ENCODE measurements at places on chromosomes 6 and 20.

- DNase-seq = no peak
Observed at GRCh38 chr20:15144916-15145315, 807.5 kb upstream of the FLRT3 start.

DNA sequence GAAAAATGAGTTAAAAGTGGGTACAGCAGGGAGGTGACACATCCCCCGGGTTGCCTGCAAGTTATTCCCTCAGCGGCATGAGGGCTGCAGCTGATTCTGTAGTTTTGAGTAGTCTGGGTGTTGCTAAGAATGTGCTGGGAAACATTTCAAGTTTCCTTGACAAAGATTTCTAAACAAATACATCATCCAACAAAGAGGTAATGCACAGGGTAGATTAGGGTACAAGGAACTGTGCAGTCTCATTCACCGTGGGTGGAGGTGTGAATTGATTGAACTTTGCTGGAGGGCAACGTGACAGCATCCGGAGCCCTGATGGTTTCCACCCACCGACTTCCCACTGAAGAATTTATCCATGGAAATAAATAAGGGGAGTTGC, 21.8 kb downstream of the CASS4 start:
- DNase-seq = peak; percentile 80

DNA sequence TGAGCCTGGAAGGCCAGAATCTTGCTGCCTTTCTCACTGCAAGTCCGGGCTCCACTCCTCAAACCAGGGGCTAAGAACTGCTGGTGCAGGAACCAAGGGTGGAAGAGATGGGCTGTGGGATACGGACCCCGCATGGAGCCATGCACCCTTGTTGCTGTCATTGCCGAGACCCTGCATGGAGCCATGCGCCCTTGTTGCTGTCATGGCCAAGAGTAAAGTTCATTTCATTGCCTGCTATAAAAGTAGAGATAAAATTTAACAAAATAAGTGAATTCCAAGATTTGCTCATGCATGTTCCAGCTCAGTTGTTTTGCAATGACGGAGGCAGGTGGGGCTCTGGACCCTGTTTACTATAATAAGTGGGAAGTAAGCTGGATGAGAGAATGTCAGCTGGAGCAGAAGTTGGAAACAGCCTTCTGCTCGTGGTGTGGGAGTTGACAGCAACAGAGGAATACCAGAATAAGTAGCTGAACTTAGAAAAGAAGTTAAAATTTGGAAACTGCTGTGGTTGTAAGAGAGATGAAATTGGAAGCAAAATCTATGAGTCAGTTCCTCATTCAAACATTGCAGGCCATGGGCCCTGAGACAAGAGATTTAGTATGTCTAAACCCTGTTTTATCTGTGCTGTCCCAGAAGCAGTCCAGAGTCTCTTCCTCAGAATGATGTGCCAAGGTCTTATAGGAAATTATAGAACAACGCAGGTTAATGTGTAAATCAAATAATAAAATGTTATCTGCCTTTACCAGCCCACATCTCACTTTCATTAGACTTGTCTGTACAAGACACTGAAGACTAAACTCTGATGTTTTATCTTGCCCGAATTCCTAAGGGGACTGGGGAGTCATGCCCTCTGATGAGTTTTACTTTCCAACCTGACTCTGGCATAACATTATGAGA, 15.8 kb upstream of the THBS2 start:
- peak; percentile 68 for DNase-seq

DNA sequence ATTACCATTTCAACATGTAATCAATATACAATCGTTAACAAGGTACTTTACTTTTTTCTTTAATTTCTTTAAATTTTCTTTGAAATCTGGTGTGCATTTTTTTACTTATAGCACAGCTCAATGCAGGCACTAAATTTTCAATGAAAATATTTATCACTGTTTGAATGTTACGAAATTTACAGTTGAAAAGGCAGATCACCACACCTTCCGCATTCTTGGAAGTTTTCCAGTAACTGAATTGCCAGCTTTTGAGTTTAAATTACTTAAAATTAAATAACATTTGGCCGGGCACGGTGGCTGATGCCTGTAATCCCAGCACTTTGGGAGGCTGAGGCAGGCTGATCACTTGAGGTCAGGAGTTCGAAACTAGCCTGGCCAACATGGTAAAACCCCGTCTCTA, 309.9 kb downstream of the BMP7 start:
- DNase-seq = no peak

DNA sequence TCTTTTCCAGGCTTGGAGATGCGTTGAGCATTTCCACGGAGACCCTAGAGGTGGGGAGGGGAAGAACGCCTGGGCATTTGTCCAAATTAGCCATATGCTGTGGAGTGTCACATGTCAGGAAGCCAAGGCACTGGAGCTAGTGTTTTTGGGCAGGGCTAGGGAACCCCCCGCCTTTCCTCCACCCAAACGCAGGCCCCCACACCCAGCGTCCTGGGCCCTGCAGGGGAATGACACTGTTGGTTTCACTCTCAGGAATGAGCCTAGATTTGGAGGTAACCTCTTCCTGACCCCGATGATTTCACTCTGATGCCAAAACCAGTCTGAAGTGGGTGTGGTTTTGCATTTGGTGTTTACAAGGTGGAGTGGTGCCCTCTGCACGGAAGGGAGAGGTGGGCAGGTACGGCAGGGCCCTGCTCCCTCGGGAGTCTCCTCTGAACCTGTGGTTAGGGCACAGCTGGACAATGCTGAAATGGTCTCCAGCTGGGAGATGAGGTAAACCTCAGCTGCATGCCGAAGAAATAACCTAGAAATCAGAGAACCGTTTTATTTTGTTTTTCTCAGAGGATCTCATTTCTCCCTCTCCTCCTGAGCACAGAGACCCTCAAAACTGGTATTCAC, 29.5 kb downstream of the MTHFD1L start:
- DNase-seq = no peak

- DNase-seq = peak; percentile 77
Observed at GRCh38 chr6:31776989-31777666, at the start of gene VWA7. Gene VWA7 (minus strand): TSS chr6:31777328. CDS start chr6:31776779, 549 bp downstream.

GRCh38 chr6:74834967-74835366, 370.9 kb downstream of the COL12A1 start:
- no peak for DNase-seq

GRCh38 chr6:100472674-100473073, 8.0 kb upstream of the SIM1 start:
- no peak for DNase-seq

DNA sequence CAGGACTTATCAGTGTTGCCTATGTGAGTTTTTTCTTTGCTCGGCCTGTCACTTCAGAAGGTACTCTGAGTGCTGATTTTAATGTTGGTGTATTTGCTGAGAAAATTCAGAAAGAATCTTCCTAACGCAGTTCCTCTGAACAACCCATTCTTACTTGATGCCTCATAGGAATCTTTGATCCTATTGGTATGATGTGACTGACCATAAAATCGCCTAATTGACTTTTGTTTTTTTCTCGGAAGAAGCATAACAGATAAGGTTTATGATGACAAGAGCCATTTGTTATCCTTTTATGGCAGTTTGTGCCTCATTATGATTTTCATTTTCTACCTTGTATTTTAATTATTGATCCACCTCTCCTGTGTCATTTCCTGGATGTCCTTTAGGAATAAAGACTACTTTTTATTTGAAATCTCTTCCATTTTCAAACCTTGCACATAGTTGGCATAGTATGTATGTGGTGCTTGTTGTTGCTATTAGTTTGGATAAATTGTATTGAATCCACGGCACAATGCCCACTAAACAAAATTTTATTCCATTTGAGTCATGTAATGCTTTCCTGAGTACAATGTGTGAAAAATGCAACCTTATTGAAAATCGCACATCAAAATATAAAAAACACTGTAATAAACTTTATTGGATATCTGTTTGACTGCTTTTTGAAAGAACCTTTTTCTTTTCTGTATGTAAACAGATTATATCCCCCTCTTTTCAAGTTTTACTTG, 37.3 kb downstream of the LRRC1 start:
- no peak for DNase-seq

GRCh38 chr6:68738039-68738438, 103.0 kb downstream of the ADGRB3 start:
- no peak for DNase-seq

GRCh38 chr6:132892929-132893771, 78.8 kb downstream of the RPS12 start:
- no peak for DNase-seq

DNA sequence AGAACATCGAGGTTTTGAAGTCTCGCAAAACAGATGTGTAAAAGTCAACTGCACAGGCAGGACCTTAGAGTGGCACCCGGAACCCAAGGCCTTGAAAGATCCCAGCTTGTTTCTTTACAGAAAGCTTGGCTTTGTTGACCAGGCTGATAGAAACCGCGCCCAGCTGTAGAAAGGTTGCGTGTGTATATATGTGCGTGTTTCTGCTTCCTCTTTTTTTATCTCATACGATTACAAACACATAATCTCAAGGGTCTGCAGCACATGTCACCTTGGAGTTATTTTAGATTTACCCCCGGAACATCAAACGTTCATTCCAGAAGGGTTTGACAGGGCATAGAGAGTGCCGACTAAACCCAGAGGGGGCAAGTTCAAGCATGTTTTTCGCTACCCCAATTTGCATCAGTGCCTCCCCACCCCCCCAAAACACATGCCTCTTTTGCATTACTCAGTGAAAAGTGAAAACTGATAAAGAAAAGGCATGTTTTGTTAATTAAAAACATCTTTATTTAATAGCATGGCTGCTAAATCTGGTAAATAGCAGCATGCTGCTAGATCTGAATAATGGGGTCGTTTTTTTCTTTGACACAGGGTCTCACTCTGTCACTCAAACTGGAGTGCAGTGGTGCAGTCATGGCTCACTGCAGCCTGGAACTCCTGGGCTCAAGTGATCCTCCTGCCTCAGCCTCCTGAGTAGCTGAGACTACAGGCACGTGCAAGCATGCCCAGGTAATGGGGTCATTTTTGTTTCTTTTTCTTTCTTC, 33.2 kb upstream of the NCOA3 start:
- DNase-seq = no peak

DNA sequence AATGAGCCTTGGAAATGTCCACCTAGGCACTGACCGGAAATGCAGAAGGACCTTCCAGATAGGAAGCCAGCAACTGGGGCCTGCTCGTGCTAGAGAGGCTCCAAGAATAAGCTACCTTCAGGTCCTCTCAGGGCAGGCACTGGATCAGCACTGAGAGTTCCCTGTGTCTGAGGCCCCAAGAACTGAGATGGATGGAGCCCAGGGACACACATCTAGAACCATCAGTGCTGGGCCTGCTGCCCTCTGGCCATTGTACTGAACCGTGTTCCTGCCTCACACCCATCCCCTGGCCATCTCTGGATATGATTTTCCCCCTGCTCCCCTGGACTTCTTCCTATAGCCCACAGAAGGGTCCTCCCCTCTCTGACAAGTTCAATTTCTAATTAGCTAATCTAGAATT, 10.3 kb downstream of the BPIFA1 start:
- DNase-seq = no peak

DNA sequence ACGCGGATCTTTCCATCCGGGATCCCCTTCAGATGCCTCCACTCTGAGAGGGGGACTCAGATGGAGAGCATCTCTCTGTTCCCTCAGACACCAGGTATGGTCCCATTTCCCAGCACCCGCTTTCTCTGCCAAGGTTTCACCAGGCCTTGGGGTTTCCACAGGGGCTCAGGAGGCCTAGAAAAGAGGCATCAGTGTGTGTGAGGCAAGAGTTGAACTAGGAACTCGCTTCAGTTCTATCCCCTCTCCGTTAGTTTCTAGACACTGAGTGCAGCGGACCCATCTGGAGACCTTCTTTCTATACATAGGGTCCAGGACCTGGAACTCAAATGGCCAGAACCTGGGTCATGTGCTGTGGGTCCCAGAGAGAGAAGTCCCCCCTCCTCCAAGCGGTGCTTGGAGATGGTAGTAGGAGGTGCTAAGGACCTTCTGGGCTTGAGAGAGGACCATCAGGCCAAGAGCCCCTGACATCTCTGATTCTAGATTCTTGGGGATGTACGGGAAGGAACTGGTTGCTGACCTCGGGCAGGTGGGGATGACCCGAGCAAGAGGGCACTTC, 2.1 kb downstream of the SLC12A5 start:
- DNase-seq = no peak

- no peak for DNase-seq
Observed at GRCh38 chr6:4560221-4561077, 215.8 kb upstream of the CDYL start.

- no peak for DNase-seq
Observed at GRCh38 chr6:38088829-38089228, 269.3 kb downstream of the ZFAND3 start.

- no peak for DNase-seq
Observed at GRCh38 chr6:113104951-113105350, 752.2 kb upstream of the MARCKS start.

DNA sequence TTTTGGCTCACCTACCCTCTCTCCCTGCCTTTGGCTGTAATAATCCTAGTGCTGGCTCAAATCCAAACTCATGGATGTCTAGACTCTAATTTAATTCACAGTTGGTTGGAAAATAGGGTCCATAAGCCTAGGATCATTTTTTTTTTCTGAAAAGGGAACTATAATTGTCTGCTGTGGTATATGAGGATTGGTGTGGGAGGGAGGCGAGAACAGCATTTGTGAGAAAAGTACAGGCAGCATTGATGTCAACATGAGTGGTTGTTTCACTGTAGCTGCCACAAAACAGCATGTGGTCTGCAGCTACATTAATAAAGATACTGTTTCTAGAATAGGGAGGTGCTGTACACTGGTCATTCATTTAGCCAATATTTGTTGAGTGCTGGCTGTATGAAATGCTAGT, 18.6 kb upstream of the POLR1H start:
- no peak for DNase-seq

GRCh38 chr6:109902870-109903269, 75.2 kb upstream of the GPR6 start:
- DNase-seq = no peak

DNA sequence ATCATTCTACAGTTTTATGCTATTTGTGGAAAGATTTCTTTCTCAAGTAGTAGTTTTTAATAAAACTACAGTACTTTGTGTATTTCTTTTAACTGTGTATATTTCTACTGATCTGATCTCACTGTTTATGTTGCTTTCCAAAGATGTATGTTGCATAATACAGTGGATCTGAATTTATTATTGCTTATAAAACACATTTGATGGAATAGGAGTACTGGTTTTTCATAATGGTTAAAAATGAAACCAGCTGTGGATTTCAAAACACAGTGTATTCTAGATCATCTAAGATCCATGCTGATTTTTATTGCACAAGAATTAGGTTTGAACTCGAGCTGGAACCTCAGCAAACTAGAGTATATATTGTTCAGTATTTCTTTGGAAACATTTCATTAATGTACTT, 8.0 kb downstream of the NKX2-4 start:
- no peak for DNase-seq

GRCh38 chr20:40678286-40678875, 10.7 kb downstream of the MAFB start:
- DNase-seq = no peak
